Hematopoietic multipotent progenitor cell treated with erythropoietin and hydrocortisone succinate and interleukin-3 and kit ligand, for 8 days (in vitro differentiated cells): ENCODE measurements at places on chromosomes 2 and 18.

- no peak for DNase-seq
Observed at GRCh38 chr2:170733798-170734600, 18.9 kb downstream of the SP5 start.

DNA sequence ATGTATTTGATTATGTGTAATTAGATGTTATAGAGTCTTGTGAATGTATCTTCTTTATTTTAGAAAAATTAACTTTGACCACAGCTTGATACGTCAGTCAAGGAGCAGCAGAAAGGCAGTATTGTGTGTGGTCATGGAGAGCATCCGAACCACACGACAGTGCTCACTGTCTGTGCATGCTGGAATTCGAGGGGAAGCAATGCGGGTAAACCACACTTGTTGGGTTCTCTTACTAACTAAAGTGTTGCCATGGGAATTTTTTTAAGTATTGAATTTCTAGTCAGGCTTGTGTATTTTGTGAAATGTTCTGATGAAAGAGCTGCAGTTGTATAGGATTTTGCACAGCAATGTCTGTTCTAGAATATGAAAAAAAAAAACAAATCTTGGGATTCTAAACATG lies 4.8 kb downstream of the PJVK start:
- DNase-seq = no peak

DNA sequence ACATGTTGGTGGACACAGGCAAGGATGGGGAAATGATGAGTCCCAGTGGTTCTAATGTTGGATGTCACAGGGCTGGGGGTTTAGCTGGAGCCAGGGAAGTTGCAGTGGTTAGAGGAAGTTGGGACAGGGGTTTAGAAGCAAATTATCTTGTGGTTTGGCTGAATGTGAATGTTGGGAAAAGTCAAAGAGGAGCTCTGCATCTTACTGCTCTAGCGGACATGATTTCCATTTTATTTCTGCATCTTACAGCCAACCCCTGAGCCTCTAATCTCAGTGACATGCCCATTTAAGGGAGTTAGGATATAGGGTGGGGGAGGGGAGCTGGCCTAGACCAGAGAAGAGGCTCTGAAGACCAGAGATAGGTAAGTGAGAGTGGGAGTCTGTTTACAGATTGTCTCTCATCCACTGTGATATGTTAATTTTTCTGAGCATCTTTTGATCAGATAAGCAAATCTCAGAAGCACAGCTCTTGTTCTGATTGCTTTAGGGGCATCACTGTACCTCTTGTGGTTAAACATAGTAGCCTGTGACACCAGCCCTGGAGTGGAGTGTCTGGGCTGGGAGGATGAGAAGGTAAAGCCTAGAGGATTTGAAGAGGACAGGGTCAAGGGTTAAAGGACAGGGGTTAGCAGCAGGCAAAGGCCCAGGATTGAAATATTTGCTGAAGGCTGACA lies 43.6 kb downstream of the SETBP1 start:
- no peak for DNase-seq

DNA sequence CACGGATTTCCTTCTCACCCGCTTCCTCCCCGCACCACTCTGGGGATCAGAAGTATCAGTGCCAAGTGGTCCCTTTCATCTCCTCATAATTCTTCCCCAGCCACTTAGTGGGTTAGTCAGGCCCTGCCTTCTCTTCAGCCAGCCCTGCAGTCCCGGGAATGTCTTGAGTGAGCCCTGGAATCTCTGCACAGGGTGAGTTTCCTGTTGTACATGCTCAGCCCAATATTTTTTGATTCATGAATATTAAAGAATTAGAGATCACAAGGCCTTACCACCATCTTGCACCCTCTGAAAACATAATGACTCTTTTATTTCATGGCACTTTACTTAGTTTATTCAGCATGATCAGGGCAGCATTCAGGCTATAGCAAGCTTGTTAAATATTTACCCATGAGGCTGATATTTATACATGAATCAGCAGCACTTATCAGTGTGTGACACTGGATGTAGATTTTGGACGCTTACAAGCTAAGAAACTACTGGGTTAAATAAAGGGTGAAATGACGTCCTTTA lies 159.4 kb upstream of the FOSL2 start:
- DNase-seq = no peak

- no peak for DNase-seq
Observed at GRCh38 chr18:37161491-37161890, 332.6 kb downstream of the KIAA1328 start.

- DNase-seq = no peak
Observed at GRCh38 chr2:18855027-18855426, 265.7 kb upstream of the NT5C1B start.

DNA sequence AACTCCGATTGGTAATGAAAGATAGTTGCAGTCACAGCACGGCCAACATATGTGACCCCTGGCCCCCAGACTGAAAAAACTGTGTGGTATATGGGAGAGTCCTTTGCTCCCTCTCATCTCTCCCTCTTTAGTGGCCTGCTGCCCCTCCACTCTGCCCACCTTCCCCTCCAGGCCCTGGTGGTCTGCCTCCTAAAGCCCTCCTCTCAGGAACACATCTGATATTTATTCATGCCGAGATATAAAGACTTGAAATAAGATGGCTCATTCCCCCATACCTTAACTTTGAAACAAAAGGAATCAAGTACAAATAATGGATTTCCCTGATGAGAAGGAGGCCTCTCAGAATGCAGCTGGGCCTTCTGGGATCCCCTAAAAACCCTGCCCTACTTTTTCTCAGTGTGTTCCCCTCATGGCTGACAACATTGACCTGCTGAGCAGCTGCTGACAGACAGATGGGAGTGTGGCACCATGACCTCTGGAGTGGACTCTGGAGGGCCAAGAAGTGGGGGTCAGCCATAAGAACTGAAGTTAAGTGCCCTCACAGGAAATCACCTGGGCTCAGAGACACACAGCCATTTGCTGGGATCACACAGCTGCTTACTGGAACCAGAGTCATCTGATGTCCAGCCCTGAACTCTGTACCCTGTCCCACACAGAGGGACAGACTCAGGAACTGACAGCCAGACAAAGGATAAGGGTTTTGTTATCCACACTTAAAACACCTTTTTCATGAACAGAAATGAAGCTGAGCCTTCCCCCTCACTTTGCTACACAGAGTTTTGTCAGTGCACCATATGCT lies 39.8 kb upstream of the ST8SIA3 start:
- DNase-seq = no peak

DNA sequence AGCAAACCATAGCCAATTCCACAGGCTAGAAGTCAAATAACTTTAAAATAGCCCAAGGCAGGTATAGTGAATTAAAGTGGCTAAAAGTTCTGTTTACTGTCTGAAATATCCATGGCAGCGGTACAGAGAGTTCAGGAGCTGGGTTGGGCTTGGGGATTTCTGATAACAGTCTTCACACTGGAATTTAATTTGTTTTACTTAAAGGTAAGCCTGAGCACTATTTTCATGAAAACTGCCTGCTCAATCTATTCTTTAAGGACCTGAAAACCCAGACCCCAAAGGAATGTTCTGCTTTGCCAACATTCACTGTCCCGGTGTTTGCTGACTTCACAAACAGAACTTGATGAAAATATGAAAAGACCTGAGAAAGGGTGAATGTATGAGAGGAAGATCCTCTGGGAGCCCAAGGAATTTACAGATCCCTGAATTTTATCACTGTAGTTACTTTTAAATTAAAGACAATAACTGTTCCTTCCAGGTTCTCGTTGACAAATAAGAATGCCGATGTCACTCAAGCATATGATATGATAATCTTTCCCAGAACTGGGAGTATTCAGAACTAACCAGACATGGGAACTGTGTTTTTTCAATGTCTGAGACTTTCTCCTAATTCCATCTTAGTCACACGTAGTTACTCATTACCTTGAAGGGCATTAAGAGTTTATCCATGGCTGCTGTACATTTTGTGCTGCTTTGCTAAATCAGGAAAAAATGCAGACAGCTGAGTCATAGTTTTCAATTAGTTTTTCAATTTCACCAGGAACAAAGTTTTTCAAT lies 28.3 kb upstream of the ITGB6 start:
- DNase-seq = no peak

GRCh38 chr18:60987963-60988362 lies 345.3 kb upstream of the CDH20 start:
- DNase-seq = no peak

DNA sequence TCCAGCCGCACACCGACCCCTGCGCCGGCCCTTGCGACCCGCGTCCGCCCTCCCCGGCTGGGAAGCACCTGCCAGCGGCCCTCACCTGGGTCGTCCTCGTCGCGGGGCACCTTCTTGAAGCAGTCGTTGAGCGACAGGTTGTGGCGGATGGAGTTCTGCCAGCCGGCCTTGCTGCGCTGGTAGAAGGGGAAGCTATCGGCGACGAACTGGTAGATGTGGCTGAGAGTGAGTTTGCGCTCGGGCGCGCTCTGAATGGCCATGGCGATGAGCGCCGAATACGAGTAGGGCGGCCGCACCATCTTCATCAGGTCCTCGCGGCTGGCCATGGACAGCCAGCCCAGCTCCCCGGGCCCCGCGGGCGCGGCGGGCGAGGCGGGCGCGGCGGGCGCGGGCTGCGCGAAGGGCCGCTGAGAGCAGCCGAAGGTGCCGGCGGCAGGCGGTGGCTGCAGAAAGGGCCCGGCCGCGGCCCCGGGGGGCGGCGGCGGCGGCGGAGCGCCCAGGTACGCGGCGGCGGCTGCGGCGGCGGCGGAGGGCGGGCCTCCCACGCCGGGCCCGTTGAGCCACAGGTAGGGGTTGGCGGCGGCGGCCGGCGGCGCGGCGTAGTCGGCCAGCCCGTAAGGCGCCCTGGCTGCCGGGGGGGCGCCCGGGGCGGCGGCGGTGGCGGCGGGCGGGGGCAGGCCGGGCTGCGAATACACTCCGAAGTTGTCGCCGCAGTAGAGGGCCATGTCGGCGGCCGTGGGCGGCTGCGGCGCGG lies 505 bp downstream of the FOXI3 start:
- no peak for DNase-seq

DNA sequence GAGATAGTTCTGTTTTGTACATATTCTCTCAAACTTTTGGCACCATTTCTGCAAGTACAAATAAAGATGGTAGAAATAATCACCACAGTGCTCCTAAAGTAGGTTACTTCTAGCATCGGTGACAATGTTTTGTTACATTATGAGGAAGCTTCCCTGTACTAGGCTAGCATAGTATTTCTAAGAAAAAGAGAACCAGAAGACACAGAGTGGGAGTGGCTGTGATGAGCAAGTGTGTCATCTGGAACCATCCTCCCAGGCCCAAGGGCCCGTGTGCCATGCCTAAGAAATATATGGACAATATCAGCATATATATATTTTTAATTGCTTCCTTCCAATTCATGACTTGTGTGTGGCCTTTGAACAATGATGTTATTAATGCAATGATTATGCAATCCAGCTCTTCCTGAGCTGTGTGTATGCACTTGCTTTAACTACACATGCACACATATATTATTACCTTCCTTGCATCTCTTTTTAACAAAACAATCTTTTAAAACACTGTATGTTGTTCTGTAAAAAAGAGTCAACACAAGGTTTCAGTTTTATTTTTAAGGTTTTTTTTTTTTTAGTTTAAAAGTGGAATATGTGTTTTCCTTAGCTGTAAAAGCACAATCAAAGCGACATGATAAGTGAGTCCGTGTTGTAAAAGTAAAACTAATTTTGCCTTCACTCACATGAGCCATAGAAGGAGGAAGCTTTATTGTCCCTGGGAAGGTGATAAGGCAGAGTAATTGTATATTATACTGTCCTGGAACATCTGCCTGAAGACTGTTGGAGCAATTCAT lies 303.9 kb downstream of the ZNF407 start:
- DNase-seq = no peak

GRCh38 chr2:79428745-79429144 lies 84.1 kb upstream of the CTNNA2 start:
- no peak for DNase-seq

DNA sequence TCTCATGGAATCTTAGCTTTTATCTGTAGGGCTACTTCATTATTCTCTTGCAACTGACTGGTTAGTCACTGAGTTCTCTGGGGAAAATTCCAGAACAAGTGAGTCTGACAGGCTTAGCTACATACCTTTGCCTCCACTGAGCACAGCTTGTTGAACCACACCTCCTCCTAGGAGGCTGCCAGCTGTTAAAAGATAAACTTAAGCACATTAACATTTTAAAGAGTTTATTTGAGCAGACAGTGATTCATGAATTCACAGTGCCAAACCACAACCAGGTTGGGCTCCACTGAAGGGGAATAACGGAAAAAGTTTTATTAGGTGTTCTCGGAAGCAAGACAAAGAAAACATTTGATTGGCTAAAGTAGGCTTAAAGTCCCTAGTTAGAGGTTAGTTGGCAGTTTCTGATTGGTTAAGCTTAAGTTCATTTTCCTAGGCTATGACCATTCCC lies 12.5 kb upstream of the SLC38A11 start:
- no peak for DNase-seq

- DNase-seq = no peak
Observed at GRCh38 chr18:38539371-38539770, 973.8 kb upstream of the CELF4 start.

- DNase-seq = peak; percentile 39
Observed at GRCh38 chr2:102138331-102138730, 4.2 kb upstream of the IL1R1 start.

DNA sequence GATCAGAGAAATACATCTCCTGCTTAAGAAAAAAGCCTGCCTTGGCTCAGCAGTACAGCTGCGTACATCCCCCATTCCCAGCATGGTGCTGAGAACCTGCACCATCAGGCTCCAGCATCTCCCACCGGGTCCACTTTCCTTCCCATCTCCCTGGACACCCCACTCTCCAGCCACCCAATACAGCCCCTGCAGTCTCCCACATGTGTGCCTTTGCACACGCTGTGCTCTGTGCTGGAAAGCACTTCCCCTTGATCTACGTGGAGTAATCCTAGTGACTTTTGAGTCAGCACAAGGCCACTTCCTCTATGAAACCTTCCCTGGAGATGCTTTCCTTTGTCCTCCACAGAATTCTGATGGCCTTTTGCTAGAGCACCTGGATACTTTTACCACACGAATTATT lies 17.0 kb downstream of the STAT1 start:
- DNase-seq = no peak

- DNase-seq = no peak
Observed at GRCh38 chr2:29022679-29023078, 41.6 kb downstream of the TOGARAM2 start.

DNA sequence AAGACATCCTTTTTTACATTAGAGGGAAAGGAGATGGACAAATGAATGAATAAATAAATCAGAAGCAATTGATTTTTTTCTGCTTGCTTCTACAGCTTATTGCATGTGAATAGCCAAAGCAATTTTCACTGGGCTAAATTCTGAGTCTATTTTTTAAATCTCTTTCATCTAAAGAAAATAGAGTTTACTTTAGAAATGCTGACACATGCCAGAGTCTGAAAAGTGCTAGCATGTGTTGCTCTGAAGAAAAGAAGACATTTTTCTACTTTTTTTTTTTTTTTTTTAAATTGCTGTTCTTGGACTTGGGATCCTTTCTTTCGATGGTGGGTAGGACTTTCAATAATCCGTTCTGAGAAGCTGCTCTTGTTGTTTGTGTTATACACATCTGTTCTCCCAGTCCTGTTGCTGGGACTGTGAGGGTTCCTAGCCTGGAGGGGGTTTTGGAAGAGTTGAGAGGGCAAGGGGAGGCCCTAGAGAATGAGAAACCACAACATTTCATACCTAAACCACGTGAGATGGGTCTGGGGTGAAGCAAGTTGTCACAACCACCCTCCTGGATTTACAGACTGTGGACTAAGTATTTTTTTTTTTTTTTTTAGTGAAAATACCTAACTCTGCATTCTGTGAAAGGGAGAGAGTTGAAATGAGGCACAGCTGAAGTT lies 193.5 kb downstream of the PRKCE start:
- DNase-seq = no peak
